Muscle of leg (tissue), 16 donors: ENCODE measurements at places on chromosomes 7 and 10.

- DNase-seq = peak; percentile 22
Observed at GRCh38 chr10:89808842-89809241, 107.5 kb downstream of the KIF20B start.

DNA sequence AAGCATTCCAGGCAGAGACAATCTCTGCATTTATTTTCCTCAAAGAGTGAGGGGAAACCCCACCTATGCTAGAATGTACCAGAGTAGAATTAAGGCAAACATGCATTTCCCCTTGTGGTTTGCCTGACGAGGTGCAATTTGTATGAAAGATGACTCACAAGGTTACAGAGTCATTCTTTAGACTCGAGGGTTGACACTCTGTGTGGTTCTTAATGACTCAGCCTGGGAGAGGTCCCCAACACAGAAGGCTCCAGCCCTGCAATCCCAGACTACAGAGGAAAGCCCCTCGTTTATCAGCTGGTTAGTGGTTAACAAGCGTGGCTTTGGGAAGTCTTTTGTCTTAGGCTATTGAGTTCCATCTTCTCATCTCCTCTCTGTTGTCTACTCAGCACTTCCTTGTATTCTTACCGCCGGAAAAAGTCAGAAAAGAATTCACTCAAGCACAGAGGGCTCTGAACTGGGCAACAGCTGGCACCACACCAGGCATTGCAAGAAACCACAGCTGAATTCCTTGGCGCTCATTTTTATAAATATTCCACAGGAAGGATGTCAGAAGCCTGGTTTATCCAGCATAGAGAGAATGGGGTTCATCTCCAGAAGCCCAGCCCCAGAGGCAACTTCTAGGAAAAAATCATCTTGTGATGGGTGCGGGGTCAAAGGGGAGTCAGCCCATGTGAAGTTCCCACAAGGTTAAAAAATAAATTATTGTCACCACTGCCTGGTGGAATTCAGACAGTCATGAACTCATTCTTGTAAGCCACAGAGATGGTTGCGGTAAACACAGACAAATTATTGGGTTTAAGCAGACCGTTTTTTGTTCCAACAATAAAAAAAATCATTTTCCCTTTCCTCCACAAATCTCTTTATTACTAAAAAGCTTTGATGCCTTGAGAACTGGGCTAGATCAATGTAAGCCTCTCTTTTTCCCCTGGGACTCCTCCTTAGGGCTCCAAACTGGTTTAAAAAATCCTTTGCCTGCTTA, 24.5 kb upstream of the SVIL start:
- DNase-seq = peak; percentile 45

- DNase-seq = no peak
Observed at GRCh38 chr7:94422827-94423460, 28.2 kb downstream of the COL1A2 start.

DNA sequence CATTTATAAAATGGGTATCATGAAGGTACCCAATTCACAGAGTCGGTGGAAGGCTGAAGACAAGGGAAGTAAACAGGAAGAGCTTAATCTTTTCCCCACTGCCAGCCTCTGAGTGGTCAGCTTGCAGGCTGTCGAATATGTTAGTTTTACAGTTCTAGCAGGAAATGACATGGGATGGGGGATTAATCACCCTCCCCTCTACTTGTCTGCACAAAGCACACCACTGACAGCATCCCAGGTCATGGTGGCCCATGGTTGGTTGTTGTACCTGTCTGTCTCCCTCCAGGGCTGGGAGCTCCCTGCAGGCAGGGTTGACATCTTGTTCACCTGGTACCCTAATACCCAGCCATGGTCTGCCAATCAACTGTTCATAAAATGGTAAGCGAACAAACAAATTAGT, 55.6 kb downstream of the GRB10 start:
- no peak for DNase-seq

GRCh38 chr7:158127241-158127640, 460.4 kb downstream of the PTPRN2 start:
- DNase-seq = no peak

DNA sequence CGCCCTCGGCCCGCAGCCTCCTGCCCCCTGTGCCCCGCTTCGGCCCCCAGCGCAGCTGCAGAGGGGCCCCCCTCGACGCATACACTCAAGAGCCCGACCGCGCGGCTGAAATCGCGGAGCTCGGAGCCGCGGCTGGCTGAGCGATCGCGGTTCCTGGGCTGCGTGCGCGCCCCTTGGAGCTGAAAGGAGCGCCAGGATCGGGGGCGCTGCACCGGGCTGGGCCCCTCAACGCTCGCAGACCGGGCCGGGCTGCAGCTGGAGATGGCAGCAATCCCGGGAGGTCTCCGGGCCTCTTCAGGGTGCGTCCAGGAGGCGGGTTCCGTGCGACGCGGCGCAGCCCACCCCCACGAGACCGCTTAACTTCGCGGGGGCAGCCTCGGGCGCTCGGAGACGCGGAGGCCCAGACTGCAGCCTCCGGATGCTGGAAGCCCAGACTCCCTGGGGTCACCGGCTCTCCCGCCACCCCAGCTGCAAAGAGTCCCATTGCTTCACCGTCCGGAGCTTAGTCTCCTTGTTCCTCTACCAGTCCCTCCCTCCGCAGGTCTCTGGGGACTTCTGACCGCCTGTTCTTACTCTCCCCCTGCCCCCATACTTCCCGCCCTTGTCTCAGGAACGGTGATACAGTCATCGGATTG, 73.0 kb upstream of the LRRC4 start:
- peak; percentile 60 for DNase-seq

GRCh38 chr10:59324597-59324996, 37.8 kb downstream of the FAM13C start:
- DNase-seq = no peak

DNA sequence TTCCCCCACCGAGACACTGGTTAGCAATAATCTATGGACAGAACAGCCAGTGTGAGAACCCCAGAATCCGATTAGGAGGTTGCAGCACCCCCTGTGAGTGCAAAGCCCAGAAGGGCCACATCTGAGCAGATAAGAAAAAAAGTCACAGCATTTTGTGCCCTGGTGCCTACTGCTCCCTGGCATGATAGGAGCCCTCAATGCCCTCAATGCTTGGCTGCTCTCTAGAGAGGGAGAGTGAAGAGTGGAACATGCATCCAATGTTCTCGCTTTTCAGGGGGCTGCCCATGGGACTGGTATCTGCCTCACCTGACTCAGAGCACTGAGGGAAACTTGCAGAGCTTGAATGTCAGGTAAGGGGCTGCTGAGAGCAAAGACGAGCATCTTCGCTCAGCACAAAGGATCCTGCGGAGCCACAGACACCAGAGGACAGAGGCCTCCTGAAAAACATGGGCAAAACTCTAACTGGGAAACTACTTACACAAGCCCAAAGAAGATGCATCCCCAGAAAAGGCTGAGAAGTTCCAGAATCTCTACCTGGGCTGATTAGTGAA, 98.0 kb upstream of the FAM20C start:
- no peak for DNase-seq

DNA sequence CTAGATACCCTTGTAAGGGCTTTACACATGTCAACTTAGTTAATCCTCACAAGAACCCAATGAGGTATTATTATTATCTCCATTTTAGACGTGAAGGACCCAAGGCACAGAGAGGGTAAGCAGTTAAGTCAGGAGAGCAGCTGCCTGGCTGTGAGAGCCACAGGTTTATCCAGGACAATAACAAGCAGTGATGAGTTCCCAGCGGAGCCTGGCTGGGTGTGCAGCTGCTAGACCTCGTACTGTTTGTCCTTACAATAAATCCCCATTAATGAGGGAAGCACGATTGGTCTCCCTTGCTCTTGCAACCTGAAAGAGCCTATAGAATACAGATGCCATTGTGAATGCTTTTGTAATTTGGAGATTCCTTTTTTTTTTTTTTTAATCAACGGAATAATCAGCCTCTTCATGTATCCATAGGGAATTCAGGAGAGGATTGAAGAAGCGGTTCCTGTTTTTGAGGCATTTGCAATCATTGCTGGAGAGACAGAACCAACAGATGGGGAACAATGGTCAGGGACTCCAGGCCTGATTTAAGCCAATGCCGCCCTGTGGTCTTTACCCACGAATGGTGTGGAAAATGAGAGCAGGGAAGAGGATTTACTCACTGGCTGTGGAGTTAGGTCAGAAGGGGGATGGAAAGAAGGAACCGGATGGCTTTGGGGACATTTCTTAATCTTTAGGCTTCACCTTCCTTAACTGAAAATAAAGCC, 12.3 kb upstream of the ASB4 start:
- peak; percentile 94 for DNase-seq

DNA sequence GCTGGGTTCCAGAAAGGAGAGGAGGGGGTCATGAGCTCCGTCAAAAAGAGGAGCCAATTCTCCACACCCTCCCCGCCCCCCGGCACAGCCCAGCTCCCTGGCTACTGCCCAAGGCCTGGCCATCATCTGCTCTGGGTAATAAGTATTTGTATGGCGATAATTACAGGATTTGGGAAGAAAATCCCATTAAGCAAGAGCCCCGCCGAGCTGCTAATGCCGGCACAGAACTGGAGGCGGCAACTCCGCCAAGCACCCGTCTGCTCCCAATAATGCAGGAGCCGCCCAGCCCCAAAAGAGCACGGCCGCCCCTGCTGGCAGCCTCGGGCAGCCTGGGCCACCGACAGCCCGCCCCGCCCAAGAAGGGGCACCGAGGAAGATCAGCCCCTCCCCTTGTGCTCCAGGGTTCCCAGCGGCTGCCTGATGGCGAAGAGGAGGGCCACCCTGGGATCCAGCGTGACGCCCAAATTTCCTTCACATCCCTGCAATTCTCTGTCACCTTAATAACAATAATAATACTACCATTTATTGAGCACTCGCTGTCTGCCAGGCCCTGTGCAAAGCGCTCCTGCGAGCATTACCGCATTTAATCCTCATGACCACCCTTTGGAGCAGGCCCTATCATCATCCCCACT, 5.9 kb downstream of the SLIT1 start:
- peak; percentile 37 for DNase-seq

DNA sequence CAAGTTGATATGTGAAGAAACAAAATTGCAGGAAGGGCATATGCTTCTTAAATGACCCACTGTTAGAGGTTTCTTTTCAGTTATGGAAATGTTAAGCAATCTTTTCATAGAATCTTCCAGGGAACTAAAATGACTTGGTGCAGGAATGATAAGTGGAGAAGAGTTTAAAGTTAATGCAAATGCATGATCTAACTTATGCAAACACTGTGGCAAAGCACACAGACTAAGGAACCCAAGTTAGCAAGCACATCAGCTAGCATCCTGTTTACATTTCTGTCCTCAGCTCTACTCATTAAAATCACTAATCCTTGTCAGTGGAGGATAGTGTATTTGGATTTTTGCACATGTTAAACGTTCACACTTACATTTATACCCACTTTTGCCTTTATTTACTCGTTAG, 9.3 kb downstream of the CLCN1 start:
- no peak for DNase-seq

DNA sequence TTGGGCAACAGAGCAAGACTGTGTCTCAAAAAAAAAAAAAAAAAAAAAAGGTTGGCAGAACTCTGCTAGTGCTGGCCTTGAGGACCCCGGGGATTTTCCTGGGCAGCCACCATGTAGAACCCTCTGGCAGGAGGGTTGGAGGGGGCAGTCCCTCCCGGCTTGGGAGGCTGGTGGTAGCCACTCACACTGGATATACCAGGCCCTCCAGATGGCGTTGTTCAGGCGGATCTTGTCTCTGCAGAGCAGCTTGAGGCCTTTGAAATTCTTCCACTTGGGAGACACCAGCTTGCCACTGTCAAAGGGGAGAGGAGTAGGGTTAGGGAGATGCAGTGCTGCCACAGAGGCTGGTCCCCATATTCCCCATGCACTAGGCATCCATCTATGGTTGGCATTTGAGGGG, 8.4 kb downstream of the MLXIPL start:
- DNase-seq = no peak

GRCh38 chr7:131336956-131337355, 9.3 kb downstream of the MKLN1 start:
- no peak for DNase-seq

DNA sequence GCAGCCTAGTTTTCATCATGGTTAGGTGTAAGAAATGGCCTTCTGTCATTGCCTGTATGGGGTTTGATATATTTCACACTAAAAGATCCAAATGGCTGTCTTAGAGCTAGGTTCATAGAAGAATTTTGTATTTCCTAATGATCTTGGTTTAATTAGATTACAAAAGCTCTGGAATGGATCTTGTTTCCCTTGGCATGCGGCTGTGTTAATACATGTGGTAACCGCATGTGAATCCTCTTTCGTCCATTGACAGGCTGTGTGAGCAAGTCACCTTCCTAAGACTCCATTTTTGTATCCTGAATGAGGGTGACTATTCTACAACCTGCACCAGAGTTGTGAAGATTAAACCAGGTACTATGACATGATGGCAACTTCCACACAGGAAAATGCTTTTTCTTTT, 12.4 kb upstream of the FZD1 start:
- no peak for DNase-seq

DNA sequence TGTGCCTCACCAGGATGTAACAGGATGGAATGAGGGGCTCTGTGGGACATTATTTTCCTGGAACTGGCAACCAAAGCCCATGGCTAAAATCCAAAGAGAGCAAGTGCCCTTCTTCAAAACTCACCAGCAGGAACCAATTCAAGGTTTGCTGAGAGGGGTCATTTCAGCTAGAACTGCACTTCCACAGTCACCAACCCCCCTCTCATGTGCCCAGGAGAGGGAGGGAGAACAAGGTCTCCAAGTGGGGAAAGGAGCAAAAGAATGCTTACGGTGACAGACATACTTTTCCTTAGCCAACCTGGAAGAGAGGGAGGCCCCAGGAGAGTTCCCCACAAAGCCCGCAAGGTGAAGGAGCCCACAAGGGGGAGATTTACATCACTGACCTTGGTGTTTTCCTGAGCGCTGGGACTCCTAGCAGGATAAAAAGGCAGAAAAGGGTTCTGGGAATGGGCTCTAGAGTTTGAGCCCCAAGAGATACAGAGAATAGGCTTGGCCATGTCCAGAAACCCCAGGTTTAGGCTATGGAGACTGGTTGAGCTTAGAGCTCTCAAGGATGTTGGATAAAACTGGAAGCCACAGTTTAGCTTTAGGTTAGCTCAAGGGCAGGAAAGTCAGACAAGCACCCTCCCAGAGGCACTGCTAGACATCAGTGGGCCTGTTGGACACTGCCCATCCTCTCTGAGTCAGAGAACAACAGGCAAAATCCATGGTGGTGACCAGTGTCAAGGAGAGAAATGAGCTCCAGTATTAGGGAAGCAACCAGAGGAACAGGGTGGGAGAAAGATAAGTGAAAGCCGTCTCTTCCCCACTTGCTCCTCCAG, 63.9 kb upstream of the GHITM start:
- DNase-seq = no peak

- peak; percentile 61 for DNase-seq
Observed at GRCh38 chr10:62081341-62082270, 180.1 kb downstream of the ARID5B start.

DNA sequence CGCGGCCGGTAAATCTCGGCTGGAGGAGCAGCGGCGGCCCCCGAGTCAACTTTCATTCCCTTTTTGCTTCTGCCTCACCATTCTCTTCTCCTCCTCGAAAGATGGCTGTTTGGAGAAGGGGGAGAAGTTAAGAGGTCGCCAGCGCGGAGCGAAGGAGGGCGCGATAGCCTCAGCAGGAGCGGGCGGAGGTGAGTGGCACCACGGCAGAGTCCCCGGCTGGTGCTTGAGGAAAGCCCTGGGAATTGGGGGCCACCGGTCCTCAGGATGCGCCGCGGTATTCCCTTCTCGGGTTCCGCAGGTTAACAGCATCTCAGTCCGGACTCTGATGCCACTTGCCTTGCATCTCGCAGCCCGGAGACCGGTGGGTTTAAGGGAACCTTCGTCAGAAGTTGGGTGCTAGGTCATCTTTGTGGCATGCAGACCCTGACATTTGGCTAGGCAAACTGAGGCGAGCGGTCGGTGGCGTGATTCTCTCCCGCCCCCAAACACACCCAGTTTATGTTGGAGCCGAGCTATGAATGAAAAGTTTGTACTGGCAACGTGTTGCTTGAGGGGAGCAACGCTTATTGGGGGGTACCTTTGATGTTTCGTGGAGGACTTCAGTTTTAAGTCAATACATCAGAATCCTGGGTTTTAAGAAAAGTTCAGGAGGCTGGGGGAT, 59.5 kb upstream of the PRPS1L1 start:
- no peak for DNase-seq
